ENCODE measurements at places on chromosomes 1 and 21.

DNA sequence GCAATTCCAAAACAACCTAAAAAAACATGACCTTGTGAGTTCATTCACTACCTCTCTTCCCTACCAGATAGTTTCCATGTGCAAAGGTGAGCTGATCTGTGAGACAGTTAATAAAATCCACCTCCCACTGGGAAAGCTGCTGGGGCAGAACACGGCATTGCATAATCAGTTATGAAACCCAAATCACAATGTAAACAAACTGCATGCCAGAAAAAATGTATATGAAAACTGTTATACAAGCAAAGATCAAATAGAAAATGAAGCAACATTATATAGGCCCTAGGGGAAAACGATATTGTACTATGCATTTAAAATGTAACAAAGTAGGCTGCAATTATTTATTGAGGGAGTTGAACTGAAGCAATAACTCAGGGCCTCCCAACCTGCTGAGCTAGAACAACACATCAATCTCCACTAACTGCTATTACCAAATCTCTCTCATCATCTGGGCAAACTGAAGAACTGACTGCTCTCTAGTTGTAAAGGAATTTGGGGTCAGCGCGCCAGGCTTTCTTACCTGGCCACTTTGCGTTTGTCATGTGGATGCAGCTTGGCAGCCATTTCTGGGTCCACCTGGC, 31.0 kb downstream of the TRIT1 start:
- DNase-seq: no peak

DNA sequence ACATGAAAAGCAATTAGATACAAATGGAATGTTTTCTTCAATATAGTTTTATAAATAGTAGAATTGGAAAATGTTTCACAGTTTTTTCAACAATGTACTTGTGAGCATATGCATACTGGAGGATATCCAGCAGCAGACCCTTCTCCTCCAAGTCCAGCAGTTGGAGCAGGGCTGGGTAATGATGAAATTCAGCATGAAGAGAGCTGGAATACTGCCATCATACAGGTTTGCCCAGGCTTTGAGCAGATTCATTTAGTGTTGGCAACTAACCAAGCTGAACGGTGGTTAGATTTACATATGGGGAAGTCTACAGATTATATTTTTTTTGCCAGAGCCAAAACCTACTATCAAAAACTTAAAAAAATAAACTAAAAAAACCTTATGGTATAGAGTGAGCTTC, 38.3 kb downstream of the WDR3 start:
- no peak for DNase-seq

DNA sequence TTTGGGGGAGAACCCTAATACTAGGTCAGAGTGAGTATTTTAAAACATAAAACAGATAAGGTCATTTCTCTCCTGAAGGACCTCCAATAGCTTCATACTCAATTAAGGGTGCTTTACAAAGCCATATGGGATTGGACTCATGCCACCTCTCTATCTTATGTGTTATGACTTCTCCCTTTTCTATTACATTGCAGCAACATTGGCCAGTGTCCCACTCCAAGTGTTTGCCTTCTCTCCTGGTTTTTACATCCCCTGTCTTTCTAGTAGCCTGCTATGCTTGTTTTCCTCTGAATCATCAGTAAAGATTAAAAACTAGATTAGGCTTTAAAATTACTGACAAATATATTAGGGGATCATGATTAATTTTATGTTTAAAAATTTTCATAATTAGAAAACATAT, 66.6 kb downstream of the SCMH1 start:
- DNase-seq: no peak

DNA sequence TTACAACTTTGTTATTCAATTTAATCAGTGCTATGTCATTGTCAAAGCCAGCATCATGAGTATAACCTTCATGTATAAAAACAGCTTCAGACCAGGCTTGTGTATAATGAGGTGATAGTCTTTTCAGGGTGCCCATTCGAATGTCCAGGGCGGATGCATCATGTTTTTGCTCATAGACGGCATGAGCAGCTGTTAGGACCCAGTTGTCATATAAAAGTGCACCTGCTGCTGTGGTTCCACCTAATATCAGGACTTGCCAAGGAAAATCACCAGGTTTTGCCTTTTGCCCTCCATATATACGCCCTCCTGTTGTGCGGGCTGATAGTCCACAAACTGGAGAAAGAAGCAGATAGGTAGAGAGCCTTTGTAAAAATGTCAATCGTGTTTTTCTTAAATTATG, 14.9 kb downstream of the TARDBP start:
- no peak for DNase-seq

- DNase-seq: no peak
These were observed 132.2 kb downstream of the ATP5PO start for GRCh38 chr21:33783187-33783979.
